ENCODE measurements at places on chromosomes 7 and 10.
A peak's percentile ranks its signal among the peaks of the same experiment; 100 is the strongest.

- no peaks in the 10 kb centered on the region for H3K4me1 ChIP-seq
- no peak overlapping the region for H3K4me3 ChIP-seq
- H3K27ac ChIP-seq, result no peak overlapping the region
- no peaks in the 10 kb centered on the region for H3K27me3 ChIP-seq
These were observed 822.3 kb downstream of the PHTF2 start for GRCh38 chr7:78620920-78621319.

DNA sequence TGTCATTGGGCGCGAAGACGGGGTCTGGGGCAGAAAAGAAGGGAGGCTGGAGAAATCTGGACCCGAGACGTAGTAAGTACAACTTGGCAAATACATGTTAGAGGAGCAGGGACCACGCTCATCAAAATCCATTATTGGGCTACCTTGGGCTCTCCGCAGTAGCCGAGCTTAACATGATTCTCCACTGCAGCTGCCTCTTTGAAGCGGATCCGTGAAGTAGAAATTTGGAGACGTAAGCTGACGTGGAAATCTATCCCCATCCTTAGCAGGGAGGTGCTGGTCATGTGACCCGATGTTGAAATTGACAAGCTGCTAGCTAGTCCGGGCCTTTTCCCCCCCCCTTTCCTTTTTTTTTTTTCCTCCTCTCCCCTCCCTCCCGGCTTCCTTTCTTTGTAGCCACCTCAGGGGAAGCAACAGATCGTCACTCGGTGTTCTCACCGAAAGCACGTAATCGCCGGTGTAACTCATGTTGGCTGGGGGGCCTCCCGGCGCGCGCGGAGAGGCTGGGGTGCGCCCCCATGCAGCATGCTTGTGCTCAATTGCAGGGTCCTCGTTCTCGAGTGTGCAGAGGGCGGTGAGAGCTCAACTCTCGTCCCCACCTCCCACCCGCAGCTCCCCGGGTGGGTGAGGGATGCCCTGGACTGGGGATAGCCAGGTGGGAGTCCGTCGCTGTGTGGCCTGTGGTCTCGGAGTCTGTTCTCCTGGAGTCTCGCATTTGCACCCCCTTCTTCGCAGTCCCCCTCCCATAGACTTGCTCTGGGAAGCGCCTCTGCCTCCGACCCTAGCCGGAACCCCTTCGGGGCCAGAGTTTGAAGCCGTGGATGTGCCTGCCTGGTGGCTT, at the start of gene HOXA11:
TSS of gene HOXA11 (minus strand) at position 220 of the 841 bp plus-strand sequence. CDS start at position 132, 88 bp downstream.
- H3K27me3 ChIP-seq, result peaks cover 23% of the 10 kb centered on the region
- H3K36me3 ChIP-seq, result no peaks in the 10 kb centered on the region
- no peak for DNase-seq

- peaks cover 14% of the 10 kb centered on the region for H3K4me1 ChIP-seq
- H3K27ac ChIP-seq, result no peak overlapping the region
- no peak overlapping the region for H3K4me3 ChIP-seq
- no peak for DNase-seq
- no peaks in the 10 kb centered on the region for H3K27me3 ChIP-seq
These were observed 4.3 kb downstream of the SLC29A3 start for GRCh38 chr10:71323407-71323806.

DNA sequence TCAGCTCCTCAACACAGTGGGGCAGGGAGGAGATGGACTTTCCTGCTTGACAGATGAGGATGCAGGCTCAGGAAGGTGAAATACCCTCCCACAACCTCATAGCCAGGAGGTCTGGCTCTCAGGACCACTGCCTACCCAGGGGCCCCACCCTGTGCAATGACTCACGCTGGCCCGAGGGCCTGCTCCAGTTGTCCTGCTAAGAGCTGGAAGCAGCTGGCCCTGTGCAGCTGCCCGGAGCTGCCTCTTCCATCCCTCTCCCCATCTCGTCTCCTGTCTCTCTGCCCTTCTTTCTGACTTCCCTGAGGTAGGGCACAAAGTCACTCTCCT, 123.9 kb downstream of the ZMIZ1 start:
- no peak overlapping the region for H3K27ac ChIP-seq
- DNase-seq, result peak; percentile 64
- H3K4me1 ChIP-seq, result peaks cover 30% of the 10 kb centered on the region

GRCh38 chr7:55439627-55440026, 74.5 kb downstream of the LANCL2 start:
- DNase-seq, result peak; percentile 23
- no peaks in the 10 kb centered on the region for H3K36me3 ChIP-seq
- H3K4me1 ChIP-seq, result peaks cover 29% of the 10 kb centered on the region
- no peak overlapping the region for H3K4me3 ChIP-seq
- H3K27ac ChIP-seq, result peak overlapping the region; percentile 36
- no peaks in the 10 kb centered on the region for H3K27me3 ChIP-seq
